ENCODE measurements at places on chromosomes 5 and 9.

DNA sequence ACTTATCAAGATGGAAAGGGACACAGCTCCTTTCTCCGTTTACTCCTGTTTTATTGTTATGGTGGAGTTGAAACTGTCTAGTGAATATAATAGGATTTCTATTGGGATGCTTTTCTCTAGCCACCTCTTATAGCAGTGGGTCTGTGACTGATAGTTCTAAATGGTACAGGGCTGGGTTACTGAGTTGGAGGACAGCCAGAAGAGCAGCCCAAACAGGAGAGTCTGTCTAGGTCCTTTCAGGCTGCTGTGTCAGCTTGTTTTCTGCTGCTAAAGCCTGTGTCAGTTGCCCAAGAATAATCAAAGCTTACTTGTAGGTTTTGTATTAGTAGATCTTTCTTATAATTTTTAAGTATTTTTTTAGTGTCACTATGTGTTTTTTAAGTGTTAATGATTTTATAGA lies 356.0 kb upstream of the SEMA6A start:
- no peak for DNase-seq

DNA sequence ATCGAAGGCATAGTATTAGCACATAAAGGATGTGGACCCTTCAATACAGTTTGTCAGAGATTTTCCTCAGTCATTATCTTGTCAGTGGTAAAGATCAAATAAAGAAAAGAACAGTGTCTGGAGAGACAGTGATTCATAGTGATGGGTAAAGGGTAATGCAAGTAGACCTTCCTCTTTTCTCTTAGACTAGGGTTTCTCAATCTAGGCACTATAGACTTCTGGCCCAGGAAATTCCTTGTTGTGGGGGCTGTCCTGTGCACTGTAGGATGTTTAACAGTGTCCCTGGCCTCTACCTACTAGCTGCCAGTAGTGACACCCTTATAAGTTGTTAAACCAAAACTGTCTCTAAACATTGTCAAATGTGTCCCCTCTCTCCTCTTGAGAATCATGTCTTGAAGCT lies 6.9 kb downstream of the CAMK4 start:
- DNase-seq, result no peak

DNA sequence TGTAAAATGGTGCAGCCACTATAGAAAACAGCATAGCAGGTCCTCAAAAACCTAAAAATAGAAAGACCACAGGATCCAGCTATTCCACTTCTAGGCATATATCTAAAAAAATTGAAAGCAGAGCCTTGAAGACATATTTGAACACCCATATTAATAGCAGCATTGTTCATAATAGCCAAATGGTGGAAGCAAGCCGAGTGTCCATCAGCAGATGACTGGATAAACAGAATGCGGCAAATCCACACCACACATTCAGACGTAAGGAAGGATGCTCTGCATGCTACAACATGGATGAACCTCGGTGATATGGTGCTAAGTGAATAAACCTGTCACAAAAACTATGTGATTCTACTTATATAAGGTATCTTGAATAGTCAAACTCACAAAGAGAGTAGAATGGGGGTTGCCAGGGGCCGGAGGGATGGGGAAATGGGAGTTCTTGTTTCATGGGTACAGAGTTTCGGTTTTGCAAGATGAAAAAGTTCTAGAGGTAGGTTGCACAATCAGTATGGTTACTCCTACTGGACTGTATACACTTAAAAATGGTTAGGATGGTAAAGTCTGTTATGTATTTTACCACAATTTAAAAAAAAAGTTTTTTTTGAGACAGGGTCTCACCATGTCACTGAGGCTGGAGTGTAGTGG lies 17.1 kb upstream of the HSD17B3 start:
- DNase-seq, result no peak

DNA sequence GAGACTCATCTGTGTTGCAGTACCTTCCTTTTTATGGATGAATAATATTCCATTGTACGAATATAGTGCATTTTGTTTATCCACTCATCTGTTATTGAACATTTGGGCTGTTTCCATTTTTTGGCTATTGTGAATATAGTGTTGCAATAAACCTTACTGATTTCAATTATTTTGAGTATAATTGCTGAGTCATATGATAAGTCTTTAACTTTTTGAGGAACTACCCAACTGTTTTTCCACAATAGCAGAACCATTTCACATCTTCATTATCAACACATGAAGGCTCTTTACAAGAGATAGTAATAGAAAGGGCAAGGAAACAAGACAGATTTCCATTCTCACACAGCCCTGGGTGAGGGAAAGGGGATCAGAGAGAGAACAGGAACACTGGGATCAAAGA lies 329.2 kb downstream of the RAB3C start:
- no peak for DNase-seq

- DNase-seq, result no peak
Observed at GRCh38 chr9:133821601-133822429, 83.7 kb upstream of the SARDH start.

DNA sequence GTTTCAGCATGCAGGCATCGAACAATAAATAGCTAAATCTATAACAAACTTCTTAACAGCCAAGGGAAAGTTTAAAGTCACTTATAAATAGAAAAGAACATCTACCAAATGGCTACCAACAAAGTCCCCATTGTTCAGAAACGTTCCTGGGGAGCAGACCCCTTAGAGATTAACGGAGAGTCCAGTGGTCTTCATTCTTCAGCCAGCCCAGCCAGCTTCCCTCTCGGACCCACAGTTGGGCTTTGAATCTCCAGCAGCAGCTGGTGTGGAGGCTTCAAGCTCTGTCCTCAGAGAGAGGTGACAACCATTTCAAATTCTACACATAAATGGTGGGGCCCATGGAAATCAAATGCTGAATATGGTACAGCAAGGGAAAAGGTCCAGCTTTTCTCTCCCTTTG lies 11.2 kb downstream of the ENC1 start:
- no peak for DNase-seq

GRCh38 chr9:100794738-100795269 lies 216.9 kb downstream of the CAVIN4 start:
- DNase-seq, result no peak

DNA sequence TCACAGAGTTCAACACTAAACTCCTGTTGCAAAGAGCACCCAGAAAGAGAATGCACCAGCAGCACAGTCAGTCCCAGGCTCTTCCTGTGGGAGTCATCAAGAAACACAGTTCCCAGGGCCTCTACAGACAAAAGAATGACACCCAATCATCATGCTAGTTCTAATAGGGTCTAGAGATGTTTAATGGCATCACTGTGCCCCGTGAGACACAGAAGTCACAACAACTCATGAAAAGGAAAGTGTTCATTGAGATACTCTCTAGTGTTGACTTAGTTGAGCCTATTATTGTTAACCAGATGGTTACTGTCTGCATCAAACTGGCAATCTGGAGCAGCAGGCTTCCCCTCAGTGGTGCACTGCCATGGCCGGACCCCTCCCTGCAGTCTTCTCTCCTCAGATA lies 1.6 kb downstream of the KLHL3 start:
- DNase-seq, result no peak

- DNase-seq, result peak; percentile 85
Observed at GRCh38 chr9:133701981-133702797, 36.0 kb downstream of the SARDH start.

DNA sequence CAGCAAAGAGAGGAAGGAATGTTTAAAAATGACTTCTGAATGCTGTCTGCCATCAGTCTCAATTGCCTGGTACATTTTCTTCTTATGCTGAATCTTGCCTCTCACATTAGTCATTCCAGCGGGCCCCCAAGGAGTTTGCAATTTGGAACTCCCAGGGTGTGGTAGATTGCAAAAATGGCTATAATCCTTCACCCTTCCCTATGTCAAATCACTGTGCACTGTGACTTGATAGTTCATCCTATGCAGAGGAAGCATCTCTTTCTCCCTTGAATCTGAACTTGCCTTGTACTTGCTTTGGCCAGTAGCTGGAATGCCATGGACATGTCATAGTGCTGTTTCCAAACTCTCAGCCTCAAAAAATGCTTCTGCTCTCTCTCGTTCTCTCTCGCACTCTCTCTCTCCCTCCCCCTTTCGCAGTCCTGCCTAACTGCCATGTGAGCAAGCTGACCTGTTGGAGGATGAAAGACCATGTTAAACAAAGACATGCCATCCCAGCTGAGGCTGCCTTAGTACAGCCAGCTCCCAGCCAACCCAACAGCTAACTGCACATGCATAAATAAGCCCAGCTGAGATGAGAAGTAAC lies 284.0 kb upstream of the TLE4 start:
- no peak for DNase-seq

GRCh38 chr5:77367741-77368140 lies 124.4 kb downstream of the WDR41 start:
- peak; percentile 48 for DNase-seq

- DNase-seq, result no peak
Observed at GRCh38 chr5:180910735-180911134, 11.8 kb downstream of the BTNL8 start.

- DNase-seq, result no peak
Observed at GRCh38 chr5:118906947-118907346, 81.4 kb downstream of the DTWD2 start.

- DNase-seq, result no peak
Observed at GRCh38 chr5:121019106-121019505, 555.0 kb downstream of the PRR16 start.

- DNase-seq, result no peak
Observed at GRCh38 chr5:60826653-60827052, 17.4 kb downstream of the ELOVL7 start.

DNA sequence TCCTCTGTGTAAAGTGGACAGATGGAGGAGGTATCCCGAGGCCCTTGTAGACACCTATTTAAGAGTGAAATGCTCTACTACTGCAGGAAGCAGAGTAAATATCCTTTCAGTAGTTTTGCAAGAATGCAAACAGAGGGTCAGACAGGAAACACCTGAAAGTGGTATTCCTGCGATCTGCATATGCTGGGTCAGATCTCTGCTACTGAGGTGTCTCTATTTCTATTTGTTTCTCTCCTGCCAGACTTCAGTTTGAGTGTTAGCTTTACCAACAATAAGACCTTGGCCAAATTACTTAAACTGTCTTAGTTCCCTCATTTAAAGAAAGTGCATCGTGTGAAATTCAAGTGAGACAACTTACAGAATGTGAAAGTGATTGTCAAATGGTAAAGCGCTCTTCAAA lies 47.6 kb downstream of the JAKMIP2 start:
- no peak for DNase-seq

DNA sequence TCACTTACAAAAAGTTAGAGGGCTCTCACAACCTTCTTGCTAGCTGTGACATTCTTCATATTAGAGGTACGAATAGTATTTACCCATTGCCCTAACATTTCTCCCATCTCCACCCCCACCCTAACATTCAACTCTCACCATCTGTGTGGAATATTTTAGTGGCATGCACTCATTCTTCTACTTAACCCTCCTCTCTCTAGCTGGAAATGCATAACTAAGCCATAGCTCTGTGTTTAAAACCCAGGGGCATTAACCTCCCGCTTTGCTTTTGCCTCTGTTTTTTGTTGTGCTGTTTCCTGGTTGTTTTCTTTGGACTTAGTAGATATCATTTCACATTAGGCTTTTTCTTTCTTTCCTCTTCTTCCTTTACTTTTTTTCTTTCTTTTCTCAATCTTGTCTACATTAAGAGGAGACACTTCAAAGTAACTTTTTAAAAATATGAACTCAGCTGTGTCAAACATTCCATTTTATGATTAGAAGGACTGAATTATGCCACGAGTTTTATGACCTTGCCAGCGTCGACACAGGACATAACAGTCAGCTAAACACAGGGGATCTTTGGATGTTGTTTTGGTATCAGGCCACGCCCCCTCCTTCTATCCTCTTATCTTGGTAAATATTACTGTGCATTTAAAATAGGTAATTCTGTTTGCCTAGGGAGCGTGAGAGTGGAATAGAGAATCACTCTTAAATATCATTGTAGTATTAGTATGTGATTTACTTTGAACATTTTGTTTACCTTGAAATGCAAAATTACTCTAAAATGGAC lies 236.0 kb downstream of the CD180 start:
- no peak for DNase-seq

GRCh38 chr9:69497816-69498215 lies 172.8 kb downstream of the ENTREP1 start:
- DNase-seq, result no peak

- DNase-seq, result no peak
Observed at GRCh38 chr5:53161876-53162275, 52.3 kb upstream of the MOCS2 start.

DNA sequence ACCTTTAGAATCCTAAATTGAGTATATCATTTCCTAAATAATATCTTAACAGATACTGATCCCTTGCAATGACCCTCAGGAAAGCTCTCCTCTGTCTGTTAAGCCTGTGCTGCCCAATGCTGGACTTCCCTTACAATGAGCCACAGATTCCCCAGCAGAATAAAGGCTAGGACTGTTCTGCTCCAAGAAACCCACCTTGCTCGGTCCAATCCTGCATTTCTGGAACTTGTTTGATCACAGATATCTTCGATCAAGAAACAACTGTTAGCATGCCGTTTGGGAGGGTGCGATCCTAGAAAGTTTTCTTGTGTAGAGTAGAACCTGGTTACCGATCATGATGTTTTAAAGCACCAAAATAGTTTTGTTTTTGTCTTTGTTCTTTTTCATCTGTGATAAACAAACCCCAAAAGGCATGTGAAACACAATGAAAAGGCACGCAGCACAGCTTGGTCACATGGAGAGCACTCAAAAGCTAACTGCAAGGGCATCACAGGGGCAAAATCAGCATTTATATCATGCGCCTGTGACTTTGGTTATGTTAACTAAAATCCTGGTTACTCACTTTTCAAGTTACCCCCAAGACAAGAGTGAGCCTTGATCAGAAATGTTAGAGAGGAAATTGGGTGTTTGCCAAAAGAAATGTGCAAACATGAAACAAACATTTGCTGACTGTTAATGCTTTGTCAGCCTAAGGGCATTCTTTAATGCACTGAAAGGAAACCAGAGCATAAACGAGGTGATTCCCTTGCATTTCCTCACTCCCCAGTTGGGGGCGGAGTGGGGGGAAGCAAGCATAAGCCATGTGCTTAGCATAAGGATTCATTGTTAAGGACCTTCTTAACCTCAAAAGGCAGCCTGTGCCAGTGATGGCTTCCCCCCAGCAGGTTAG lies 61.9 kb upstream of the ADAMTS16 start:
- no peak for DNase-seq

DNA sequence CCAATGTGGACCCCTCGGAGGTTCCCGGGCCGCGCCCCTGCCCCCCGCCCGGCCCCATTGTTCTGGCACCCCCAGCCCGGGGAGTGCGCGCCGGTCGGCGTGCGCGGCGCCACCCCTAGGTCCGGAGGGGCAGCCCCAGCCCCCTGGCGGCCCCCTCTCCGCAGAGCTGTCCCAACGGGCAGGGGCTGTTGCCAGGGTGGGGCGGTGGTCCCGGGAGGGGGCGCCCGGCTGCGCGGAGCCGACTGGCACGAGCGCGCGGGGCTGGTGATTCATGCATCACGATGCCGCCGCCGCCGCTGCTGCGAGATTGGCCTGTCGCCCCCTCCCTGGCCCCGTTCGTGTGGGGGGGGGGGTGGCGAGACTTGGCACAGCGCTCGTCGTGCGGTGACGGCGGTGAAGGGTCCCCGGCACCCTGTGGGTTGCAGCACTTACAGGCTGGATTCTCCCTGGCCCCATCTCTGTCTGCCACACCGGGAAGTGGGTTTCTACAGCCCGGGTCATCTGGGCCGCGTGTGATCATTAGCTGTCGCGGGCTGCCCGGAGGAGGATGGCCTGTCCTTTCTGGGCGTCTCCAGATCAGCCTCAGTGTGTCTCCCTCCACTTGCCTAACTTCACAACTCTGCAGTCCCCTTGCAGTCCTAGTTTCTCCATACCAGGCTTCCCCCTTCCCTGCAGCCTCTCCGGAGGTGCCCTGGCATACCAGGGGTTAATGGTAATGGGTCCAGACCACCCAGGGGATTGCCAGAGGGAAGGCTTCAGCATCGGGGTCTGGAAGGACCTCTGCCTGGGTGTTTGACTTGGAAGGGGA lies 858 bp downstream of the NCS1 start:
- DNase-seq, result peak; percentile 50

Measured in activated CD4-positive, alpha-beta memory T cell treated with anti-CD3 and anti-CD28 coated beads for 36 hours (primary cell).